ENCODE measurements at places on chromosomes 4 and X.

- no peak for DNase-seq
Measured at GRCh38 chr4:30716681-30717207, 3.4 kb upstream of the PCDH7 start.

GRCh38 chr4:123037804-123038203 is 115.4 kb upstream of the NUDT6 start:
- no peak for DNase-seq

- no peak for DNase-seq
Measured at GRCh38 chr4:165403048-165403447, 24.2 kb downstream of the CPE start.

DNA sequence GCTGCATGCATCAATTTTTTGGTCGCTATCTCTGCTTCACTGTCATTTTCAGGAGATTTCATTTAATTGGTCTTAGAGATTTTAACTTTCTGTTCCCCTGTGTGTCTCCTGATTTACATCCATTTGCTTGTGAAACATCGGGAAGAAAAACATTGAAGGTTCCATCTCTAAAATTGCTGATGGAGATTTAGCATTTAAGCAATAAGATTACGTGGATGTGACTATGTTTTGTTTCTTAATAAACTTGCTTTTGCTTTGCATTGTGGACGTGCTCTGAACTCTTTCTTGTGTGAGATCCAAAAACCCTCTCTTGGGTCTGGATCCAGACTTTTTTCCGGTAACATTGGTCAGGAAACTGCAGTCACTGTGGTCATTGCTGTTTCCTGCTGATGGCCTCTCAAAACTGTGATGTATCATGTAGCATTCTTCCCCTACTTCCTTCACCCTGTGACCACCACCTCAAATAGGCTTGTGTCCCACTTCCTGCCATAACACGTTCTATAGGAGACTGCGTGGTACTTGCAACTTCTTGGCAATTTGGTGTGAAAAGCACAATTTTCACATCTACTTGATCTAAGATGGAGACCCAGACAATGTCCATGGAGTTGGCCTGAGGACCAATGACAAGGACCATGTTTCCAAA is 4.9 kb downstream of the CXCL2 start:
- DNase-seq = no peak

GRCh38 chr4:186265683-186266652 is at the start of gene F11:
Gene F11, plus strand, starts transcription at chr4:186266189. Its CDS starts 948 bp downstream, at chr4:186267137.
- DNase-seq = no peak

- no peak for DNase-seq
Measured at GRCh38 chr4:3340038-3340699, 47.3 kb downstream of the RGS12 start.

DNA sequence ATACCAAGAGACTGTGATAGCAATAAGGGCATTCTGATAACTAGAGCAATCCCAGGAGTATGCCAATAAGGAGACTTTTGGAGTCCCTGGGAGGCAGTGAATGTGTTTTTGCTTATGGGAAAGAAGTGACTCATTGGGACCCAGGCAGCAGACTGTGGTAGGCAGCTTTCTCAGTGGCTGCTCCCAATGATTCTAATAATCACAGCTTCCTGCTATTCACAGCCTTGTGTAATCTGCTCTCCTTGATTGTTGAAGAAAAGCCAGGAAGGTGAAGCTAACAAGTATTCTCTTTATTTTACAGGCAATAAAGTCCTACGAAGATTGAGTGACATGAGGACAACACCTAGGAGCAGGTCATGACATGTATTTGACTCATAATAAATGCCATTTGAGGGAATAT is 70.3 kb upstream of the DDX60 start:
- DNase-seq = no peak

- DNase-seq = no peak
Measured at GRCh38 chr4:144298519-144298918, 158.0 kb upstream of the GYPA start.

GRCh38 chr4:170336238-170336775 is 246.6 kb upstream of the AADAT start:
- no peak for DNase-seq

DNA sequence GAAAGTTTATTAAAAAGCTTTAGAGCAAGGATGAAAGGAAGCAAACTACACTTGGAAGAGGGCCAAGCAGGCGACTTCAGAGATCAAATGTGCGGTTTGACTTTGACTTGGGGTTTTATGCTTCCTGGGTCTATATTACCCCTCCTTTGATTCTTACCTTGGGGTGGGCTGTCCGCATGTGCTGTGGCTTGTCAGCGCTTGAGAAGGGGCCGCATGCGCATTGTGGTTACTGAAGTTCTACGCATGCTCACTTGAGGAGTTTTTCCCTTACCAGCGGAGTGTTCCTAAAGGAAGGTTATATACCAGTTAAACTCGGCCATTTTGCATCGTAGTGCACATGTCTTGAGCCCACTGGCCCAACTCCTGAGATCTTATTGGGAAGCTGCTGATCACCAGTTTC is 9.9 kb downstream of the ZNF157 start:
- peak; percentile 58 for DNase-seq

DNA sequence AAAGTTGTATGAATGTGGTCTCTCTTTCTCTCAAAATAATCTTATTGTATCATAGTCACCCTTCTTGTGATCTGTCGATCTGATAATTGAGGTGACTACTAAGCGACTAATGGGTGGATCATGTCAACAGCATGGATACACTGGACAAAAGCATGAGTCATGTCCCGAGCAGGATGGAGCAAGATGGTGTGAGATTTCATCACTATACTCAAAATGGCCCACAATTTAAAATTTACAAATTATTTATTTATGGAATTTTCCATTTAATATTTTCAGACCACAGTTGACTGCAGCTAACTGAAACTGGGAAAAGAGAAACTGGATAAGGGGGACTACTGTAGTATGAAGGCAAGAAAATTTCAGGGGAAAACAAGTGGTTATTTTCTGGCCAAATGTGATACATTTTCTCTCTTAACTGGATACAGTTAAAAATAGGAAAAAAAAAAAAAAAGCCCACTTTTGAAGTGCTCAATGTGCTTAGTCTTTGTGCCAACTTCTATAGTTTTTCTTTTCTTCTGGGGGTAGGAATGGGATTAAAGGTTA is 25.3 kb downstream of the FAM241A start:
- DNase-seq = no peak

DNA sequence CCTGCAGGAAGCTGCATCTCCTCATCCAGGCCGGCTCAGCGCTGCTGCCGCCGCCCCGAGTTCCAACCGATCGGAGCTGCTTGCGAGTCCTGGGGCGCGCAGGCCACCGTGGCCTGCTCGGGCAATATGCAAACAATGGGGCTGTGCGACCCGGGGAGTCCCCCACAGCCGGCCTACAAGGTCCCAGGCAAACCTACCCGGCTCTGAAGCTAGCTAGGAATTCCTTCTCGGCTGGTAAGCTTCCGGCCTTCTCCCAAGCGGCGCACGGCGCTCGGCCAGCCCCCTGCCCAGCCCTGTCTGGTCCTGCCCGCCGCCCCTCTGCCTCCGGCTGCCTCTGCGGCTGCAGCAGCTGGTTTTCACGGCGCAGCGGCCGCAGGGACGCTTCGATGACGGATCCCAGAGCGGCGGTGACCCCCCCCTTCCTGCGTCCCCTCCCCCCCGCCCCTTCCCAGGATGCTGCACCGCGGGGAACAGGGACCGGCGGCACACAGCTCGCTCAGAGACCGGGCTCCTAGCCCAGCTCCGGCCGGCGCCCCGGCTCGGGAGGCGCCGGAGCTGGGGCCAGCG is 59.4 kb downstream of the TSC22D3 start:
- peak; percentile 19 for DNase-seq

DNA sequence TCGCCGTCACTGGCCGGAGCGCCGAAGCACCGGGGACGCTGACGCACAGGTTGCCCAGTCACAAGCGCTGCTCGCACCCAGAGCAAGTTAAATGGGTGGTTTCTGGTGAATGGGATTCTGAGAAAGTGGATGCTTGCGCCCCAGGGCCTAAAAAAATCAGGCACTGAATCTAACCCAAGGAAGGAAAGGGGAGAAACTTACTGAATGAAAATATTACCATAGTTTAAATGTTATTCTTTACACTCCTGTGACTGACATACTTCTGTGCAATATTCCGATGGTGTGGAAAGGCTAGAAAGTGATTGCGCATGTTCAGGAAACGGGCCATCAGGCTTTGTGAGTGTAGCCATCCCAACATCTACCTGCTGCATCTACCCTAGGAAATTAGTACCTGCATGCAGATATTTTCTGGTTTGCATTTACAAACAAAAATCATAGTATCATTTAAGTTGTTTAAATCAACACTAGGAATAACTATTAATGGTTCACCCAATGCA is 838 bp upstream of the ABCG2 start:
- no peak for DNase-seq

- no peak for DNase-seq
Measured at GRCh38 chrX:154381271-154381670, 2.2 kb downstream of the EMD start.

DNA sequence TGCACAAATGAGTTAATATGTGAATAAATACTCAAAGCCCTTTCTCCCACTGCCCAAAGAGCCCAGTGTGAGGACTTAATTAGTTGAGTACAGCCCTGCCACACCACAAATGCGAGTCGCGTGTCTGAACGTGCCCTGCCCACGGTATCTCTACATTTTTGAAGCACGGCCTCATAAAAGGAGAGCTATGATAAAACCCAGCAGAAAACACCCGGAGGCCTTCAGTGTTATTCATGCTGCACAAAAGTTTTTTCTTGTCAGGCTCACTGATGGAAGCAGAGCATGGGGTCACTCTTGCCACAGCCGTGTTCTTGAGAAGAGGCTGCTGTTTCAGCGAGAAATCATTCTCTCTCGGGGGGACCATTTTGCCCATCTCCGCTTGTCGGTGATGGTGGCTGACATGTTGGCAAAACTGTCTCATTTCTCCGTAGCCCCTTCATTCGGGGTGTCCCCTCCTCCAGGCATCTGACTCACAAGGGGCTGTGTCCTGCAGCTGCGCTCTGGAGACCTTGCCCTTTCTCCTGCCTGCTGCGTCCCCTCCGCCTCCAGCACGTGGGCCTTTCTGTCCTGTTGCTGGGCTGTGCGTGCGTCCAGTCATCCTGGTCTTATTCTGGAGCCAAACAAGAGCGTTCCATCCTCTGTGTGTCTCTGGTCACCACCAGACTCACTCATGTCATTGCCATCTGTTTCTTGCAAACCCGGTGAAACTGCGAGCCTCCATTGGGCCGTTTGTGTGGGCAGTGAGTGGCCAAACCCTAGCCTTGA is 88.8 kb downstream of the SORCS2 start:
- no peak for DNase-seq

DNA sequence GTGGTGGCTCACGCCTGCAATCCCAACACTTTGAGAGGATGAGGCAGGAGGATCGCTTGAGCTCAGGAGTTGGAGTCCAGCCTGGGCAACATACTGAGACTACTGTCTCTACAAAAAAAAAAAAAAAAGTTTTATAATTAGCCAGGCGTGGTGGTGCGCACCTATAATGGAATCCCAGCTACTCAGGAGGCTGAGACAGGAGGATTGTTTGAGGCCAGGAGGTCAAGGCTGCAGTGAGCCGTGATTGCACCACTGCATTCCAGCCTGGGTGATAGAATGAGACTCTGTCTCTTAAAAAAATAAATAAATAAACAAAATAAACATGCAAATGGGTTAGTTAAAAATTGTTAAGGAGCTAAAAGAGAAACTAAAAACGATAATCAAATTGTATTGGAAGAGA is 7.7 kb downstream of the GLOD5 start:
- no peak for DNase-seq

- no peak for DNase-seq
Measured at GRCh38 chrX:99717716-99718115, 692.4 kb downstream of the PCDH19 start.

GRCh38 chr4:119041951-119042560 is 93.6 kb upstream of the MYOZ2 start:
- peak; percentile 75 for DNase-seq

GRCh38 chr4:10030972-10031667 is 9.8 kb upstream of the SLC2A9 start:
- no peak for DNase-seq

DNA sequence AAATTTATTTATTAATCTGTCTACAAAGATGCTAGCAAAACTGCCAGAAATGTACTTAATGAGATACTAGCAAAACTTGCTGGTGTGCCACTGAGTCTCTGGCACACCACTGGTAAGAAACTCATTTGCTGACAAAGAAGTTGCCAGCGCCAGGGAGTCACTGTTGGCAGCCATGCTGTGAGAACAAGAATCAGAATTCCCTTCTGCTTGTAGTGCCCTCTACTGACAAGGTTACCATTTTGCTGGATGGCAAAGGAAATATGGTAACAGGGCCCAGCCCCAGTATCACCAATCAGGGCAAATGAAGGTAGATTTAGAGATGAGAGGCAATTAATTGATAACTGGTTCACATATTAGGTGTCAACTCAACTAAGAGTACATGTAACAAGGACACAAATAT is 750.1 kb upstream of the ADGRL3 start:
- DNase-seq = no peak

- DNase-seq = no peak
Measured at GRCh38 chrX:26558719-26559386, 342.9 kb downstream of the MAGEB5 start.

DNA sequence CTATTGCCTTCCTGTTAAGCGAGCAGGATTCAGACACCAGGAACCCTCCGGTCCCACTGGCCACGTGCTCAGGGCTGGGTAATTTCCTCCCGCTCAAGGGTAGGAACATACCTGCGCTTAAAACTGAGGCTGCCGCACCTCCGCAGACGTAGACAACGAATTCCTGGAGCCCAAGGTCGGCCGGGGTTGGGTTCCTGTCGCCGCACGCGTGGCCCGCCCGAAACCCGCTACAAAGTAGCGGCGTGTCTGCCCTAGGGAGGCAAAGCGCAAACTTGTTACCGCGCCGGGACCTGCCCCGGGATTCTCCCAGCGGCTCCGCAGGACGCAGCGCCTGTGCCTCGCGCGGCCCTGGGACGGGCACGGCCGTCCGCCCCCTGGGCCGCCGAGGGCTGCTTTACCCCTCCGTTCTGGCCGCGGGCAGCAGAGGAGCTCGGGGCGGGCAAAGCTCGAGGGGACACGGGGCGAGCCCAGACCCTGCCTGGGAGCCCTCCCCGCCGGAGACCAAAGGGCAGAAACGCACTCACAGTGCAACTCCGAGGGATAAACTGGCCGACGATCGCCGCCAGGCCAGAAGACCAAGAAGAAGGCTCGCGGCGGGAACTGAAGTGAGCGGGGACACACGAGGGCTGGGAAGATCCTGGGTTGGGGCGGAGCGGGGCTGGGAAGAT is at the start of gene ERVMER34-1:
TSS of gene ERVMER34-1 (minus strand) at position 607 of the 668 bp plus-strand sequence. CDS start 5,905 bp downstream, outside the sequence.
- peak; percentile 32 for DNase-seq

DNA sequence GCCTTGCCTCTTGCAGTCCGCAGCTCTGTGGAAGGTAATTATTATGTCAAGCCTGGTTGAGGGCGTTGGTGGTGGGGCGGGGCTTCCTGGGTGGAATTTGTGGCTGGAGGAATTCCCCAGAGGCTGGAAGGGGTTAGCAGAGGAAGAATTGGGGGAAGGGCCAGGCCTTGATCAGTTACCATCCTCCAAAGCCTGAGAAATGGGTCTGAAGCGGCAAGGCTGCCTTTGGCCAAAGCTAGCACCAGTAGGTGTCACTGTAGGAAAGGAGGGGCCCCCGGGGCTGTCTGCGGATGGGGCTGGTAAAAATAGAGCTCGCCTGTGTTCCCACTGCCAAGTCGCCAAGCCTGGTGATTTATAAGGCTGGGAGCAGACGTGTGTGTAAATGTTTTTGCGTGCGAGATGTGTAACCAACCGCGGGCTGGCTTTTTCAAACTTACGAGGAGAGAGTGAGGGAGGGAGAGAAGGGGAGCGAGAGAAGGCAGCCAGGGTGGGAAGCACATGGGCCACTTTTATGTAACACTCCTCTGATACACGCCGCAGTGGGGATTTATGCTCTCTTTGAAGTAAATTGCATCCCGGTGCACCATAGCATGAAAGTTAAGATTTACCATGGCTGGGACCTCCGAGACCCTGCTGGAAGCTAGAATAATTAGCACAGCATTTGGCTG is 367.0 kb downstream of the BCOR start:
- peak; percentile 75 for DNase-seq

- no peak for DNase-seq
Measured at GRCh38 chr4:141127884-141128283, 5.4 kb downstream of the RNF150 start.

Measured in activated naive CD4-positive, alpha-beta T cell treated with anti-CD3 and anti-CD28 coated beads for 36 hours (primary cell).